Dorsolateral prefrontal cortex (tissue), 122 donors: ENCODE measurements at places on chromosomes 13 and 19.

DNA sequence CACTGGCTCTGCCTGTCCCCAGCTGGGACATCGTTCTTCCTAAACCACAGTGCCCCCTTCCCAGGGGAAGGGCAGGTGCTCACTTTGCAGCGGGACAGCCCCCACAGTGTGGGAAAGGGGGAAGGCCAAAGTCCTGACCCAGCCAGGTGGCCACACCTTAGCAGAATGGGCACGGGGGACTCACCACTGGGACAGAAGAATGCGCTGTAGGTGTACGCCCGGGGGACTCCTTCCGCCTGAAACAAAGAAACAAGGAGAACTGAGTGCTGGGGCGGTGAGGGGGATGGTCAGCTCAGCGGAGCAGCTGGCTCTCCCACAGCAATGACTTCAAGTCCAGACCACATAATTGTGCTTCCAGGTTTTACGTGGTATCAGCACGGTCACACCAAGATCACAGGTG, 49.4 kb downstream of the F2RL3 start:
- no peak for DNase-seq

DNA sequence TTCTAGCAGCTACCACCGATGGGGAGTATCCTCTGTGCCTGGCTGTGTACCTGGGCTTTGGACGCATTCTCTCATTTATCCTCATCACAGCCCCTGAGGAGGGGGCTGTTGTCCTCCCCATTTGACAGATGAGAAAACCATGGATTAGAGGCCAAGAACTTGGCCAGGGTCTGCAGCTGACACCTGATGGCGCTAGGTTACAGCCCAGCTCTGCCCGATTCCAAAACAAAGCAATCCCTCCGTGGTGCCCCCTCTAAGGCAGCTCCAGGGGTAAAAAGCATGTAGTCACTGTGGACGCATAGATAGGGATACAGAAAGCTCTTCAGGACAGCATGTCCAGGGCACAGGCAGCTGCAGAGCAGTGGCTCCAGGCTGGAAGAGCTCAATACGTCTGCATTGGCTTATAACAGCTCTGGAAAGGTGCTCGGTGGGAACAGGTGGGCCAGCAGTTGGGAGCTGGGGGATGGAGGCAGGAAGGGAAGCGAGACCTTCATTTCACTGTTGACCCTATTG, 35.4 kb upstream of the UQCRFS1 start:
- DNase-seq: no peak

- DNase-seq: no peak
Observed at GRCh38 chr13:111572956-111573761, 252.7 kb downstream of the TEX29 start.

DNA sequence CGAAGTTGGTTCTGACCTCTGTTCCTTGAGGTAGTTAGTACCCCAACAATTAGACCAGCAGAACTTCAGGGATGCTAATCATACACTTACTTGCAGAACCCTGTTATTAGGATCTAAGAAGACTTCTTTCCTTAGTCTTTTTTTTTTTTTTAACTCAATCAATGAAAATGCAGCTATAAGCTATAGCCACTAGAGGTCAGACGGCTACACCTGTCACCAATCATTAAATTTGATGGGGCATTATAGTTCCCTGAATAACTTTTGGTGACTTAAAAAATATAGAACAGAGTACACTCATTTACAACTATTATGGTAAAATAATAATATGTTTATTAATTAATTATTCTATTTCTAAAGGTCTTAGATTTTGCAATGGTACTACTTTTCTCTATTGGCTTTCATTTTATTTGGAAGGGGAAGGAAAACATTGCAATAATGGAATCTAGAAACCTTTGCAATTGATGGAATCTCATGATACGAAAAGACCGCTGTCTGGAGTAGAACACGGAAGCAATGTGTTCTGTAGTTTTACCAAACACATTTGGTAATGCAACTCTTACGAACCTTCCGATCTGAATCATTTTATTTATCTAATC, 483.2 kb downstream of the DIAPH3 start:
- no peak for DNase-seq

DNA sequence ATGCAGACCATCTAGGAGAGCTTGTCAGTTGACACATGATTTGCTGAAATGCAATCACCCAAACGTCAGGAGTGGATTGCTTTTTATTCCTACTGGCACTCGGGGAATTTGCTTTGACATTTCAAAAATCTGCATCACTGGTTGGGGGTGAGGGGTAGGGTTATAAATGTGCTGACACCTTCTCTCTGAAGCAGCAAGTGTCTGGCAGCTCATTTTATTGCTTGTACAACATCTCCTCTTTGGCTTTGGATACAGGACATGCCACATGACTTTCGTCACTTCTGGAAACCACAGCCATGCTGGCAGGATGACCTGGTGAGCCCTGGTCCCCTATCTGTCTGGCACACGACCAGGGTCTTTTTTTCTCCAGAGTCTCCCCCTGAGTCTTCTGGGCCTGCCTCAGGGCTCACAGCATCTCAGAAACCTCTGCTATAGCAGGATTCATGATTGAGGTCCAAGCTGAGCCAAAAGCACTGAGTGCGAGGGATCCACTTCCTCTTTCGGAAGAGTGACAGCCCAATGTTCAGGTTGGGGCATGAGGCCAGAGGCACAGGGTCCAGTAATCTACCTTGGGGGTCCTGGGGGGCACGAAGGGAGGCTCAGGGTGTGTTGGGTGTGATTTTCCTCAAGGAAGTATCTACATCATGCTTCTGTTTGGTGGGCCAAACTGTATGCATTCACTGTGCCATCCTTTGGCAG, 60.1 kb downstream of the HSPH1 start:
- no peak for DNase-seq

GRCh38 chr13:28440774-28441504, 54.0 kb downstream of the FLT1 start:
- DNase-seq: no peak

DNA sequence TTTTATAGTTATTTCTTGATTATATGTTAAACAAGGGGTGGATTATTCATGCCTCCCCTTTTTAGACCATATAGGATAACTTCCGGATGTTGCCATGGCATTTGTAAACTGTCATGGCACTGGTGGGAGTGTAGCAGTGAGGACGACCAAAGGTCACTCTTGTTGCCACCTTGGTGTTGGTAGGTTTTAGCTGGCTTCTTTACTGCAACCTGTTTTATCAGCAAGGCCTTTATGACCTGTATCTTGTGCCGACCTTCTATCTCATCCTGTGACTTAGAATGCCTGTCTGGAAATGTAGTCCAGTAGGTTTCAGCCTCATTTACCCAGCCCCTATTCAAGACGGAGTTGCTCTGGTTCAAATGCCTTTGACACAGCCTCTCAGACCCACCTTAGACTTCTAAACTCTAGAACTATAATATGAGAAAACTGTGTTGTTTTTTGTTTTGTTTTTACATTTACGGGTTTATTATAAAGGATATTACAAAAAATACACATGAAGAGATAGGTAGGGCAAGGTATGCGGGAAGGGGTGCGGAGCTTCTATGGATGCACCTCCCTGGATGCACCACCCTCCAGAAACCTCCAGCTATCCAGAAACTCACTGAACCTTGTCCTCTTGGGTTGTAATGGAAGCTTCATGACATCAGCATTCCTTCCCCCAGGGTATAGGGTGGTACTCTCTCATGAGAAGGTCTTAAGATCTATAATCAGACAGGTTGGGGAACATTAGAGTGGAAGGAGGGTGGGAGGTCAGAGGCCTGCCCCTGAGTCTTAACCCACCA, 15.8 kb upstream of the SPRYD7 start:
- DNase-seq: no peak

DNA sequence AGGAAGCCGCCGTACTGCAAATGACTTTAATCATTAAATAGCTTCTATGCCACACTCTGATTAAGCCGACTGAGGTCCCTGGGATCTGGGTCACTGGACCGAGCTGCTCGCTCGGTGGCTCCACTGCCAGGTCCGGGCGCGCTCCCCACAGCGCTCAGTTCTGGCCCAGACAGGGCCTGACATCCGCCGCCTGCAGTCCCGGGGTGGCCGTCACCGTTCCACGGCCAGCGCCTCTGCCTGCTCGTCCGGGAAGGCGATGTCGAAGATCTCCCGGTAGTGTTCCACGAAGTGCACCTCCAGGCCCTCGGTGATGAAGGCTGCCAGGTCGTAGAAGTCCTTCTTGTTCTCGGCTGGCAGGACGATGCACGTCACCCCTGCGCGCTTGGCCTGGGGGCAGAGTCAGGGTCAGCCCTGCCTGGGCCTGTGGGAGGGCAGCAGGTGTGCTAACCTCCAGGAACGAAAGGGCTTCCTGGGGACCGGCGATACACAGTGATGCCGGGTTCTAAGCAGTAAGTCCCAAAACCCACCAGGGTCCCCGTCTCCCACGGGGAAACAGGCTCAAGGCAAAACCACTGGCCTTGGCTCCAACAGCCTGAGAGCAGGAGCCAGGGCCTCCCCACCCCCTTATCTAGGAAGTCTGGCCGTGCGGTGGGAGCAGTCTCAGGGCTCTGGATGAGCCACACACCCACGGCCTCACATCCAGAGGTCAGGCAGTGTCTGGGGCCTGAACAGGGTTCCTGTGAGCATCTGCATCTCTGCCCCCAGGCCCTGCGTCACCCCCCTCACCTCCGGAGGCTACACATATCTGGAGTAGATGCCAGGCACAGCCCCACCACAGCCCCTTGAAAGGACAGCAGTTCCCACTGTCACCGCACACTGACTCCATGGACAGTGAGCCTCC, 2.0 kb downstream of the RPL36 start:
- no peak for DNase-seq

- no peak for DNase-seq
Observed at GRCh38 chr13:44259045-44260027, 114.3 kb upstream of the SERP2 start.

DNA sequence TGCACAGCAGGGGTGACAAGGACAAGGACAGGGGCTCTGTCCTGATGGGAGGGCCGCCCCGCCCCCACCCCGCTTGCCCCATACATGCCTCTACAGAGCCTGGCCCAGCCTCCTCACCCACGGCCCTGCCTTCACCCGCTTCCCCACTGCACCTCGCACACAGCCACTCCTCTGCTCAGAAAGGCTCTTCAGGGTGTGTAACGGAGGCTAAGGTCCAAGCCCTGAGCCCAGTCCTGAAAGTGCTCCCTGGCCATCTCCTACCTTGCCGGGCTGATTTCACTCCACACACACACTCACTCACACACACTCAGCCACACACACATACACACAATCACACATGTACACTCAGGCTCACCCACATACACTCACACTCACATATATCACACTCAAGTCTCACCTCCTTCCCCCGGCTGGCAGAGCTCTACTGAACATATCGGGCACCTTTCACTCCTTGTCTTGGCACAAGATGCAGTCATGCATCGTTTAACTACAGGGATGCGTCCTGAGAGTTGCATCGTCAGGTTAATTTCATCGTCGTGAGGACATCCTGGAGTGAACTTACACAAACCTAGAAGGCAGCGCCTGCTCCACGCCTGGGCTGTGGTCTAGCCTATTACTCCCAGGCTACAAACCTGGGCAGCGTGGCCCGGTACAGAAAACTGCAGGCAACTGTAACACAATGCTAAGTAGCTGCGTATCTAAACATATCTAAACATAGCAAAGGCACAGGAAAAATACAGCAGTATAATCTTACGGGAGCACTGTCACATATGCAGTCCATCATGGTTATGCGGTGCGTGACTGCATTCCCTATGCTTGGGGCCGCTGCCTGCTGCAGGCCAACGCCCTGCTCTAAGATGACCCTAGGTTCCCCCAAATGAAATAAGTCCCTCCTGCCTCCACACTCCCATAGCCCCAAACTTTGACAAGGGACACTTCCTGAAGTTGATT, 13.1 kb downstream of the EPS15L1 start:
- no peak for DNase-seq

- no peak for DNase-seq
Observed at GRCh38 chr19:54255105-54255775, 1.8 kb downstream of the LILRB5 start.

GRCh38 chr13:49569993-49570689, 15.2 kb downstream of the RCBTB1 start:
- no peak for DNase-seq
